ENCODE measurements at places on chromosomes 11 and 22. TPM values are rescaled to one million over a fixed set of nuclear protein-coding genes. Genes with fewer than 3 reads are reported as not detected.

Gene SLC22A25
- total RNA-seq, result not detected

GRCh38 chr22:27740202-27740748, 61.3 kb downstream of the MN1 start:
- no peak for DNase-seq

DNA sequence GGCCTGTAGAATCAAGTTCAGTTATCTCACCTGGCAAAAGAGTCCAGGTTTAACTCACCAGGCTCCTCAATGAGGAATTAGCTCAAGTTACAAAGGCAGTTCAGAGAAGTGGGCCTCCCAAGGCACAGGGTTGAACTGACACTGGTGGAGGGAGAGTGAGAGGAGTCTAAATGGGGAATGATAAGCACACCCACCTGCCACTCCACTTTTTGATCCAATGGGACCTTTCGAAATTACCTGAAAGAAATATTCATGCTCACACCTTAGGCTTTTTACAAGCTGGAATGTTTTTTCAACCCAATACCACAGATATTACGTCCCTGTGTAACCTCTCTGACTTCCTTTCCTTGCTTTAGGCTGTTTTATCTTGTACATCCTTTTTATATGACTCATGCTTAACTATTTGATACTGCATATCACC, 642.7 kb upstream of the TENM4 start:
- no peak for DNase-seq

DNA sequence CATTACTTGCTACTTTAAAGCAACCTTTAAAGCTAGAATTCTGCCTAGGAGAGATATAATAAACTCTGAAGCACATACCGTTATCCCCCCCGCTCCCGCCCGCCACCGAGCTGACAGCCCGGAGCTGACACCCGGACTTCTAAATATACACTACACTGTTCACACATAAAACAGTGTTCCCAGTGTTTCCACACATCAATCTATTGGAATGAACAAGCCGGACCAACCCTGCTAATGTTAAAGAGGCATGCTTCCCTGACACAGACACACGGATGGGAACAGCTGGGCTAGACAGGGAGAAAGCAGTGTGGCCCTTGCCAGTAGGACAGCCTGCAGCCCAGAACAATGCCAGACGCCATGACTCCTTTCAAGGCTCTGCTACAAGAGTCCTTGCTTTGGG, 108.4 kb upstream of the CSNK2A3 start:
- no peak for DNase-seq

DNA sequence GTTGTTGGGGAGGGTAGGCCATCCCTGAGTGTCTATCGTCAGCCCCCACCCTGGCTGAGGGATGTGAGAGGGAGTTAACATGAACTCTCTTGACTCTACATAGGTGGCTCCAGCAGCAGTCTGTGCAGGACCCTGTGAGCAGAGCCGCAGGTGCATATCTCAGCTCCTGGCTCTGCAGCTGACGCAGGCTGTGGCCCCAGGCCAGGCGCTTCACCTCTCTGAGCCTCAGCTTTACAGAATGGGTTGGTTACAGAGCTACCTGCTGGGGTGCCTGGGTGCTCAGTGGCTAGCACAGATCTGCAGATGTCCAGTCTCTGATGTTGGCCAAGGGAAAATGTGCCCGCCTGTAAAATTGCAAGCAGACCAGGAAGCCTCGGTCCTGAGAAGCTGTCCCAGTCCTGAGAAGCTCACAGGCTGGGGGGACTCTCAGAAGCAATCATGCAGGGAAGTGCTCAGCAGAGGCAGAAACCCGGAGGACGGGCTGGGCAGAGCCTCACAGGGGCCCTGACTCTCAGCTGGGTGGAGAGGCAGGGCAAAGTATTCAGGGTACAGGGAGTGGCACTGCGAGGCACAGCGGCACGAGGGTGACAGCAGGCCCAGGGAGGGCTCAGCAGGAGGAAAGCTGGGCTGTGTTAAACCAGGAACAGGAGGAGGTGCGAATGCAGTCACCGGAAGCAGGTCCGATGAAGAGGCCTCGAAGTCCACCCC, 15.9 kb upstream of the LRP5 start:
- DNase-seq, result no peak

Gene APOA4
- not detected for total RNA-seq

Gene CECR2
- total RNA-seq, result not detected

DNA sequence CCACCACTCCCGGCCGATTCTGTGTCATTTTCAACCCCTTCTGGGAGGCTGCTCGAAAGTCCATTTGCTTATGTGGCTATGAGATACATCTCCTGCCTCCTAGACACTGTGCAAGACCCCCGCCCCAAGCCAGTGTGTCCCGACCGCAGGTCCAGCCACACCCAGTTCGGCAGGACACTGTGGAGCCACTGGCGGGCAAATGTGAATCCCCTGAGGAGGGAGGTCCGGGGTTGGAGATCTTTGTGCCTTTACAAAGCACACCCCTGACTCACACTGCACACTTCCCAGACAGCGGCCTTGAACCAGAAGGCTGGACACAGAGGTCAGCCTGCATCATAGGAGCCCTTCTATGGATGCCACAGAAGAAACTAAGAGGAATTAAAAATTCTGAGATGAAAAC, 17.4 kb downstream of the FXYD6 start:
- DNase-seq, result no peak

GRCh38 chr22:42964994-42965699, 49.8 kb downstream of the PACSIN2 start:
- no peak for DNase-seq

Gene POLD3
- 46.2 TPM for total RNA-seq

GRCh38 chr11:66696146-66696545, 18.5 kb upstream of the RBM4B start:
- DNase-seq, result no peak

Gene BDNF
- not detected for total RNA-seq

- DNase-seq, result no peak
Observed at GRCh38 chr22:24302591-24302990, 32.0 kb downstream of the SPECC1L start.
